Chondrocyte (in vitro differentiated cells): ENCODE measurements at places on chromosomes 5 and 9. TPM values are rescaled to one million over a fixed set of nuclear protein-coding genes. Genes with fewer than 3 reads are reported as not detected.

The AGGF1 gene
- total RNA-seq: 17.3 to 21.0 TPM (median 17.4 TPM) in 3 replicates

The FAT2 gene
- 2.2 to 20.9 TPM (median 2.3 TPM) in 3 replicates for total RNA-seq

The MYMK gene
- total RNA-seq: not detected in 3 replicates

The CAMK4 gene
- total RNA-seq: 0.28 to 0.89 TPM (median 0.72 TPM) in 3 replicates

The CDHR2 gene
- 0.40 to 1.5 TPM (median 0.46 TPM) in 3 replicates for total RNA-seq

The P4HA2 gene
- 261 to 304 TPM (median 302 TPM) in 3 replicates for total RNA-seq

The CARTPT gene
- not detected in 3 replicates for total RNA-seq

DNA sequence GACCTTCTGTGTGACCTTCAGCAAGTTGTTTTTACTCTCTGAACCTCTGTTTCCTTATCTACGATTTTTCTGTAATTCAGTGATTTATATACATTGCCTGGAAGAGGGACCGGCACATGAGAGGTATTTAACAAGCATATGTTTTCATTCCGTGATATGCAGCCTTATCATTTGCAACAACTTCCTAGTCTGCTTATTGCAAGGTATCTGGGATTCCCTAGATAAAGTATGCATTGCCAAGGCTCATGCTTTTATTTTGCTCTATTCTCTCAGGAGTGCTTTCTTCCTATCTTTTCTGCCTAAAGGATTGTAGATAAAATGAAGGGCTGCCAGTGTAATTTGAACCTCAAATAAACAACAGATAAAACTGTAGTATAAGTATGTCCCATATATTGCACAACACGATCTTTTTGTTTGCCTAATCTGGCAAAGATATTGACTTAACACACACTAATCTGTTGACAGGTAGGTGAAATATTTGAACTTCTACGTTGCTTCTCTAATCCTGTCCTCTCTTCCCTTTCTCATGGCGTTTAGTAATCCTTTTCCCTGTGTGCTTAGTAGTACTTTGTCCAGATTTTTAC, 377.2 kb upstream of the TNC start:
- DNase-seq: no peak
- H3K36me3 ChIP-seq: no peaks in the 10 kb centered on the region
- H3K27me3 ChIP-seq: peaks cover 2% of the 10 kb centered on the region

- no peak overlapping the region for H3K27ac ChIP-seq
- no peaks in the 10 kb centered on the region for H3K27me3 ChIP-seq
- H3K4me3 ChIP-seq: no peak overlapping the region
- DNase-seq: no peak
- H3K4me1 ChIP-seq: peaks cover 52% of the 10 kb centered on the region
These were observed 170.2 kb upstream of the NREP start for GRCh38 chr5:111927191-111927590.

DNA sequence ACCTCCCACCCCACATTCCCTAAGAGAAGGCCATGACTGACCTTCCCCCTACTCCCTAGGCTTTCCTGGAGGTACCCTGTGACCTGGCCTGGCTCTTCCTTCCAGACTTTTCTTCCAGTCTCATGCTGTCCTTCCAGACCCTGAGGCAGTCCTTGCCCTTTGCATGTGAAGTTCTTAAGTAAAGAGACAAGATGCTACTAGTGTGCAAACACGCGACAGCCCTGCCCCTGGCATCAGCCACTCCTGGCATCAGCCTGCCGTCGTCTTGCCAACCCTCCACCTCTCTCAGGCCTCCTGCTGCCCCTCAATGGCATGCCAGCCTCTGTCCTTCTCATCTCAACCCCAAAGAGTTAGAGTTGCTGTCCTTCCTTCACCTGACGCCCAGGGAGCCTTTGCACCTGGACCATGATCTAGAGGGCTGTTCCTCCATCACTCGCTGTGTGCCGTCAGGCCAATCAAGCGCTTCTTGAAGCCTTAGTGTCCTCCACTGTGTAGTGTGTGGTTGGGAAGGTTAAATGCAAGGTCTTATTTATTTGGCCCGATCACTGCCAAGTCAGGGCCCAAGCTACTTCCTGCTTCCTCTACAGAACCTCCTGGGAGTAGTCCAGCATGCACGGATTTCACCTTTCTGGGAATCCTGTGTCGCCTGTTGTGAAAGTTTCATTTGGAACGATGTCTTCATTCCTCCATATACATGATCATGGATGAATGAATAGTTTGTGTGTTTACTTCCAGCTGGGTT, 61.9 kb downstream of the WWC1 start:
- no peak overlapping the region for H3K27ac ChIP-seq
- peaks cover 3% of the 10 kb centered on the region for H3K27me3 ChIP-seq
- no peak overlapping the region for H3K4me3 ChIP-seq
- DNase-seq: no peak

DNA sequence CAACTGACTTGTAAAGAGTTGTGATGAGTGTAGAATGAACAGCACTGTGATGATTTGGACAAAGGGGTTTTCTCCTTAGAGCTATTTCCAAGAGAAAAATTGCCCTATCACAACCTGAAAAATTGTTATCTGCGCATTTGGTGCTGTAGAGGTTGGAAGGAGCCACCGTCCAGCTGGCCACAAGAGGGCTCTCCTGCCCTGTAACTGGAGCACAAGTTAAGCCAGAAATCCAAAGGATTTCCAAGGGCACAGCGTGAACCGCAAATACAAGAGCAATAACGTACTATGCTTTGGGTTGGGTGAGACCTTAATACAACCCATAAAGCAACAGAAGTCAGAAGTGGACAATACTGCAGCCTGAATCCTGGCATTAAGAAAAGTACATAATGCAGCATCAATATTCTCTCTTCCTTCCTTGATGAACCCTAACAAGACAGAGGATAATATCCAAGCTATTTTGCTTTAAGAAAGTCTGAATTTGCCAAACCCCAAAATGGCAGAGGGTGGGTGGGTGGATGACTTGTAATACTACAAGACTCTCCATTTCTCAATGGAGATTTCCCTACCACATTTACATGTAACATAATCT, 56.8 kb upstream of the SMIM32 start:
- no peaks in the 10 kb centered on the region for H3K4me1 ChIP-seq
- H3K27ac ChIP-seq: no peak overlapping the region
- no peak overlapping the region for H3K4me3 ChIP-seq
- peaks cover 59% of the 10 kb centered on the region for H3K27me3 ChIP-seq

DNA sequence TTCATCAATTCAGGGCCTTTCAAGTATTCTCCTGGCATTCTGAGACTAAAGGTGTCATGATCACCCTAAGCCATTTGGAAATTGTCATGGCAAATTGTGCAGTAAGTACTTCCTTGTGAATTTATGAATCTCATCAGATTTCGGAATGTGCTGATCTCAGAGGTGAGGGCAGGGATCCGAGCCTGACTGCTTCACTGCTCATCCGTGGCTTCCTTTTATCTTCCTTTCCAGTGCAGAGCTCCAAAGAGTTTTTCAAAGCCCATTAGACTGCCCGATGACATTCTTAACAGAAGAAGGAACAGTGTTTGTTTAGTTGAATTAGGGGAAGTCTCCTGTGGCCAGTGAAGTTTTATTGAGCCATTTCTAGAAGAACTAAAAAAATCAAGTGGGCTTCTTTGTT, 182.8 kb upstream of the GDNF start:
- DNase-seq: no peak
- H3K4me1 ChIP-seq: no peaks in the 10 kb centered on the region
- H3K4me3 ChIP-seq: no peak overlapping the region
- H3K27me3 ChIP-seq: peaks cover 33% of the 10 kb centered on the region
- no peaks in the 10 kb centered on the region for H3K36me3 ChIP-seq

GRCh38 chr5:177447066-177447610, 524 bp downstream of the PRR7 start:
- H3K27ac ChIP-seq: no peak overlapping the region
- peaks cover 2% of the 10 kb centered on the region for H3K36me3 ChIP-seq
- peak overlapping the region; percentile 64 for H3K4me3 ChIP-seq
- no peak for DNase-seq
- no peaks in the 10 kb centered on the region for H3K27me3 ChIP-seq

- DNase-seq: no peak
- no peak overlapping the region for H3K4me3 ChIP-seq
- no peaks in the 10 kb centered on the region for H3K36me3 ChIP-seq
- peaks cover 23% of the 10 kb centered on the region for H3K4me1 ChIP-seq
- no peak overlapping the region for H3K27ac ChIP-seq
- H3K27me3 ChIP-seq: peaks cover 5% of the 10 kb centered on the region
These were observed 103.9 kb upstream of the SMIM23 start for GRCh38 chr5:171681677-171682076.

GRCh38 chr5:170418736-170419135, 29.6 kb upstream of the KCNMB1 start:
- H3K4me3 ChIP-seq: no peak overlapping the region
- H3K36me3 ChIP-seq: peaks cover 1% of the 10 kb centered on the region
- no peak for DNase-seq
- no peak overlapping the region for H3K27ac ChIP-seq
- peaks cover 2% of the 10 kb centered on the region for H3K4me1 ChIP-seq

GRCh38 chr5:115337882-115338281, 41.4 kb upstream of the CCDC112 start:
- no peaks in the 10 kb centered on the region for H3K36me3 ChIP-seq
- no peaks in the 10 kb centered on the region for H3K4me1 ChIP-seq
- no peak for DNase-seq
- peaks cover 8% of the 10 kb centered on the region for H3K27me3 ChIP-seq
- H3K4me3 ChIP-seq: no peak overlapping the region

DNA sequence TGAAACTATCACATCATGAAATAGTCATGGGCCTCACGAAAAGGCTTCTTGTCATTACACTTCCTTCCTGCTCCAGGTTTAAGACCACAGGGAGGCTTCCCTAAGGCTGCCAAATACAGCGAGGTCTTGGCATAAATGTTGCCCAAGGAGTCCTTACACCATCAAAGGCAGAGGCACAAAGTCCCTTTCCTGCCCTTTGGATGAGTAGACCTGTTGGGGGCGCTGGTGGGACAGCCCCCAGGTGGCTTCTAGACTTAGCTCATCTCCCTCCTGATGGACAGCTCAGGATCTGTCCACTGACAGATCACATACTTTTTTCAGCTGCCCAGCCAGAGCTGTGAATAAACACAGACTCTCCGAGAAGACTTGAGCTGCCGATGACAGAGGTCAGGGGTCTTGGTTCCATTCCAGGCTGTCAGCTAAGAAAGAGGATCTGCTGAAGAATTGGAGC, 15.5 kb upstream of the MEGF9 start:
- no peaks in the 10 kb centered on the region for H3K27me3 ChIP-seq
- peak overlapping the region; percentile 90 for H3K27ac ChIP-seq
- no peak for DNase-seq

DNA sequence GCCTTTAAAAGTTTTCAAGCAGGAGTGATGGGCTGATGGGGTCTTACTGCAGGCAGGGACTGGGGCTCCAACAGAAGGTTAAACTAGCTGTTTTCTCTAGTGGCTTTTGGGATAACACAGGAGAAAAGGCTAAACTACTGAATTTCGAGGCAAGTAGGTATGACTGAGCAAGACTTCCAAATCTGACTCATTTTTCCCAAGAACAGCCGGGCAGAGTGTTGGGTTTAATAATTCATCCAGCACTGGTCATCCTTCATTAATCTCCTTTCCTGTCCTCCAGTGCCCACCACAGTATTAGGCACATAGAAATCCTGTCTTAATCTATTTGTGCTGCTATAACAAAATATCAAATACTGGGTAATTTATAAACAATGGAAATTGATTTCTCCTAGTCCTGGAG, 20.5 kb downstream of the MSX2 start:
- peaks cover 2% of the 10 kb centered on the region for H3K36me3 ChIP-seq
- no peak overlapping the region for H3K27ac ChIP-seq
- peaks cover 32% of the 10 kb centered on the region for H3K27me3 ChIP-seq
- DNase-seq: no peak
- H3K4me3 ChIP-seq: no peak overlapping the region

GRCh38 chr5:157718519-157718918, 12.7 kb upstream of the THG1L start:
- H3K4me3 ChIP-seq: no peak overlapping the region
- peak overlapping the region; percentile 60 for H3K27ac ChIP-seq
- no peaks in the 10 kb centered on the region for H3K27me3 ChIP-seq

- no peak for DNase-seq
- no peak overlapping the region for H3K27ac ChIP-seq
- no peaks in the 10 kb centered on the region for H3K4me1 ChIP-seq
These were observed 12.2 kb downstream of the FBXO10 start for GRCh38 chr9:37563806-37564513.

DNA sequence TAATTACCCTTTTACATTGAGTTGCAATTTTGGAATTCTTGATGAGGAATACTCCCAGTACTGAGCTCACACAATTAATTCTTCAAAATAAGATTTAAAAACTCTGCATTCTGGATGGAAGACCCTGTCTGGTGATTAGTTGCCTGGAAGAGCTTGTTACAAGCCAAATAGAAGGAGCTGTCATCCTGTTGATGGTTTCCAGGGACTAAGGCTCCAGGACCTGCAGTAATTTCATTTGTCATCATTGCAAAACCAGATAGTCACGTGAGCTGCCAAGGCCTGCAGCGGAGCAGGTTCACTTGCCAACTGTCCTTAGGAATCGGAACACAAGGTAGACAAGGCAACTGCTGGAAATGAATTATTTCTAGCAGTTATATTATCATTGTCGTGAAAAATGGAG, 597.7 kb downstream of the CCDC171 start:
- H3K4me1 ChIP-seq: peaks cover 14% of the 10 kb centered on the region
- H3K27ac ChIP-seq: no peak overlapping the region
- H3K36me3 ChIP-seq: no peaks in the 10 kb centered on the region
- H3K27me3 ChIP-seq: no peaks in the 10 kb centered on the region

- no peaks in the 10 kb centered on the region for H3K36me3 ChIP-seq
- H3K27ac ChIP-seq: no peak overlapping the region
- DNase-seq: no peak
- H3K4me1 ChIP-seq: peaks cover 15% of the 10 kb centered on the region
- no peak overlapping the region for H3K4me3 ChIP-seq
- no peaks in the 10 kb centered on the region for H3K27me3 ChIP-seq
These were observed 211.3 kb downstream of the FAM114A2 start for GRCh38 chr5:153827397-153827796.

DNA sequence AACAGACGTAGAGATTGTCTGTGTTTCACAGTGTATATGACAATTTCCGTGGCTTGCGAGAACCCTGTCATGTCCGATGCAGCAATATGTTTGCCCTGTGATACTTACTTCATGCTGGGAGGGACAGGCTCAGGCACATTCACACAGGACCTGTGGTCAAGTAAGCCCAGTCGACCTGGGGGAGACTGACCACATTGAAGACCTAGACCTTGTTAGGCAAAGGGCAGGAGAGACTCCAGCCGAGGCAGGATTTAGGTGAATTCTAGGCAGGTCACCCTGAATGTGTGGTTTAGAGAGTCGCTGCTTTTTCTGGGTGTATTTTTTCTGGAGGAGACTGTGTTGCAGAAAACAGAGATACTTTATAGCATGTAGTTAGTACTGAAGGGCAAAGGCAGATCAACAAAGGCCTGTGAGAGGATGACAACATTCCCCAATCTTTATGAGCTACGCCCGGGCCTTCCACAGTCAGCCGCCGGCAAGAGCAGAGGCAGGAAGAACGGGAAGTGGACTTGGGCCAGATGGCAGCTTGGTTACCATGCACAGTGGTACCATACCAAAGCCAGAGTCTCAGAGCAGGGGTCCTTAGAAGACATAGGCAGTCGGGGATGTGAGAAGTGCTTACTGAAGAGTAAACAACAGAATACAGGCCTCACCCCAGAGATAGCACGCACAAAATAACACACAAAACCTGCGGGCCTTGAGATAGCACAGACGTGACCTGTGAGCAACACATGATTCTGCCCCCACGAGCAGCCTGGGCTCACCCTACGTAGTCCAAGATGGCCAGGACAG, 220.7 kb downstream of the CACNA1B start:
- no peak overlapping the region for H3K27ac ChIP-seq
- DNase-seq: no peak
- H3K27me3 ChIP-seq: peaks cover 1% of the 10 kb centered on the region
- H3K4me1 ChIP-seq: no peaks in the 10 kb centered on the region
